ENCODE measurements at places on chromosomes 5 and 9.

DNA sequence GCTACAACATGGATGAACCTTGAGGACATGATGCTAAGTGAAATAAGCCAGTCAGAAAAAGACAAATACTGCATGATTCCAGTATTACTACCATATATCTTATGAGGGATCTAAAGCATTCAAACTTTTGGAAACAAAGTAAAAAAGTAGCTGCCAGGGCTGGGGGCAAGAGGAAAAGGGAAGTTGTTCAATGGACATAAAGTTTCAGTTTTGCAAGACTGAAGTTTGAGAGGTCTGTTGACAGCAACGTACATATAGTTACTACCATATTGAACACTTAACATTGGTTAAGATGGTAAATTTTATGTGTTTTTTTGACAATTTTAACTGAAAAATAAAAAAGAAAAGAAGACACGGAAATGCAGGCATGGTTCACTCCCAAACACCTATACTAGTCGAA is 77.6 kb downstream of the MAPKAP1 start:
- DNase-seq = no peak

- no peak for DNase-seq
Measured at GRCh38 chr5:42387563-42387962, 35.7 kb upstream of the GHR start.

- DNase-seq = no peak
Measured at GRCh38 chr9:87516222-87516925, 18.7 kb downstream of the DAPK1 start.

GRCh38 chr9:134337469-134337868 is 11.2 kb downstream of the RXRA start:
- DNase-seq = no peak

DNA sequence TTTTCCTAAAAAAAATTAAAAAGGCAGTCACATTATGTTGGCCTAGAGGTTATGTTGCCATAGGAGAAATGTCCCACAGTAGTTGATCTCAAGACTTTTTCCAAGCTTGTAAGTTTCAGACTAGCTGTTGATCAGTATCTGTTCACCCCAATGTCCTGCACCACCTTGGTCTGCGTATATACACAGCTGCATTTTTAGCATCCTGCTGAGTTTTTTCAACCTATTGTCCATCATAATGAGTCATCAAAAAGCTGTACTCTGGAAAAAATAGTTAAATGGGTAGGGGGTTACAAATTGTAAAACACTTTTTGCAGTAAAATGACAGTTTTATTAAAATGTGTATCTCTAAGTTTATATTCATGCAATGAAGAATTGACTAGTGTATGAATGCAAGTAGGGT is 53.2 kb upstream of the TMEM171 start:
- no peak for DNase-seq

DNA sequence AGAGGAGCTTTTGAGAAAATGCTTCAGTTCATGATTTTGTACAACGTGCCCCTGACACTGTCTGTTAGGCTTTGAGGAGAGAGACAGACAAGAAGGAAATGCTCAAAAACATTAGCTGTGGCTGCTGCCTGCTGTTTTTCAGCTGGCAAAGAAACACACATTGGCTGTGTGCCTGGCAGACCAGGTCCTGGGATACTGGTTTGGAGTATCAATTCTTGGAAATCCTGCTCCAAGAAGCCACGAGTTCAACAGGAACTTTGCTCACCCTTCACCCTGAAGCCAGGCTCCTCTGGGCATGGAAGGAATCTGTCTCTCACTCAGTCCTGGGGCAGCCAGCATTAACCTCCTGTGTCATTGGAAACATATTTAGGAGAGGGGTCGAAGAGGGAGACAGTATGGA is 245.5 kb downstream of the AUH start:
- DNase-seq = no peak

DNA sequence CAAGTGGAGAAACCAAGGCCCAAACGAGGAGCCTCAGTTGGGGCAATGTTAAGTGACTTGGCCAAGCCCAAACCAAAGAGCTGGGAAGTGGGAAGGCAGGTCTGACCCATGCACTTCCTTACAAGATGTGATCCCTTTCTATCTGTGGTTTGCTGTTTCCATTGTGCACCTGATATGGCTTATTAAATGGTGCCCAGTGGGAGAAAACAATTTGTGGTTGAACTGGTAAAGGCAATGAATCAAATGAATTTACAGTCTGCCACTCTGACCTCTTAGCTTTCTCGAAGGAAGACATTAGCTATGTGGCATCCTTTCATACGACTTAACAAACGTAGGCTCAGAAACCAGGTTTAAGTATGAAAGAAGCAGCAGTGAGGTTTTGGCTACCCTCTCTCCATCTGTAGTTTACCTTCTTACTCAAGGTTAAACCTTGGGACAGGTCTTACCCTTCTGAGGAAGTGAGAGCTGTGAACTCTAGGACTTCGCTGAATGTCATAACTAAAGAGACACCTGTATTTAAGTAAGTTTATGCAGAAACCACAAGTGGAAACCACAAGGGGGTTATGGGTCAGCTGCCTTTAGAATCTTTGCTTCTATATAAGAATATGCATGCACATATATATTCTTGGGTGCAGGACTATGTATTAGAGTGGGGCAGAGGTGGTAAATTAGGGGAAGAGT is 100.5 kb upstream of the SPATA31D4 start:
- no peak for DNase-seq

GRCh38 chr5:170570476-170570875 is 66.7 kb downstream of the KCNIP1 start:
- DNase-seq = no peak

DNA sequence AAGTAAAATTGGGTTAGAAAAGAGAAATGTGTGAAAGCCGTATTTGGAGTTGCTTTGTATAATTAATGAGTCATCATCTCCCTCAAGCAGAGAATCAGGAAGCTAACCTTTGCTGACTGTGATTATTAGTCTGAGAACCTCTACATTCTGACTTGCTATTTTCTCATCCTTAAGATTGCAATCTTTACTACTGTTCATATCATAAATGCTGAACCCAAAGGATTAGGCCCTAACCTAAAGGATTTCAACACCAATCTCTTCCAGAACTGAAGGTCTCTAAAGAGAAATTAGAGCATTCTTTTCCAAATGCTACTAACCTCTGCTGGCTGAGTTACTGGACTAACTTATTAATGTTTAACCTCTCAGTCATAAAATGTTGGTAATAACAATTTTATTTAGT is 538.1 kb upstream of the MEF2C start:
- no peak for DNase-seq

DNA sequence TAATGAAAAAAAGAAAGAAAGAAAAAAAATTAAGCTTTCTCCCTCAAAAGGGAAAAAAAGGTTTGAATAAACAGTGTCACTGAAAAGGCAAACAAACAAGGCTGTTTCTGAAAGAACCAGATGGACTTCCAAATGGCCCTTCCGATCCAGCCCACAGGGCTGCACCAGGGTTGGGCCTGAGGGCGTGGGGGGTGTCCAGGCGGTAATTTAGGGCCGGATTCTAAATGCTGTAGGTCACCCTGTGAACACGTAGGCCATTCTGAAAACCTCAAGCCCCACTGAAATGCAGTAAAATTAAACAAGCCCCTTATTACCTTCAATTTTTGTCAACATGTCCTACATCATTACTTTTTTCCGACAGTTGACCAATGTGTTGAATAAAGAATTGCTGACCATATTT is 132.1 kb downstream of the HSD17B3 start:
- DNase-seq = no peak

- DNase-seq = no peak
Measured at GRCh38 chr9:136690806-136691261, 3.6 kb upstream of the AGPAT2 start.

GRCh38 chr9:98357921-98358535 is 102.6 kb upstream of the TBC1D2 start:
- no peak for DNase-seq

- peak; percentile 34 for DNase-seq
Measured at GRCh38 chr9:121267689-121268597, at the start of gene GSN. Gene GSN, plus strand, starts transcription at chr9:121268162. Its CDS starts 33,810 bp downstream, at chr9:121301972.

GRCh38 chr9:5112646-5113045 is 72.8 kb downstream of the INSL6 start:
- DNase-seq = no peak

DNA sequence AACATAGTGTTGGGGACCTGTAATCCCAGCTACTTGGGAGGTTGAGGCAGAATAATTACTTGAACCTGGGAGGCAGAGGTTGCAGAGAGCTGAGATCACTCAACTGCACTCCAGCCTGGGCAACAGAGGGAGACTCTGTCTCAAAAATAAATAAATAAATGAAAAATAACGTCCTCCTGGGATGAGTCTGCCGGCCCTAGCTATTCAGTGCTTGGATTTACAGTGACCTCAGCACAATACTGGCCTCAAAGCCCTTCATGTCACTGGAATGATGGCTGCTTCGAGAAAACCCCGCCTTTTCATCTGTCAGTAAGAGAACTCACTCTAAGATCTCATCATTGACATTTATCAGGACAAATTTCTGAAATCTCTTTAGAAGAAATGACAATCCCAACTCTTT is 35.5 kb downstream of the SOX30 start:
- no peak for DNase-seq

- no peak for DNase-seq
Measured at GRCh38 chr5:157388111-157388710, 71.8 kb upstream of the NIPAL4 start.

- DNase-seq = no peak
Measured at GRCh38 chr5:154311362-154311761, 120.8 kb downstream of the GALNT10 start.

GRCh38 chr9:110728058-110728457 is 59.5 kb downstream of the MUSK start:
- DNase-seq = no peak

GRCh38 chr9:75148561-75148960 is 60.2 kb downstream of the OSTF1 start:
- DNase-seq = no peak

DNA sequence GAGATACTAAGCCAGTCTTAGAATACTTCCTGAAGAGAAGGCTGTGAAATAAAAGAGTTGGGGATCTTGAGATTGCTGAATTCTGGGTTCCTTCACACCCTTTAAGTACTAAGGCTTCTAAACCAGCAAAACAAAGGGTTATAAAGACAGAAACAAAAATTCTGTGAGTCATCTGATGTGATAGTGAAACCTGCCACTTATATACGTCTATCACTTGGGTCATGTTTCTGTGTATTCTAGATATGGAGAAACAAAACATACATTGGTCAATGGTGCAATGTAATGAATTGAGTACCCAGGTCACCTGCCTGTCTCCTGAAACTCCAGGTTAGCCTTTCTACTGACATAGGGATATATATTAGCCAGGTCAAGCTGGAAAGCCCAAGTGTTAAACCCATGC is 319.3 kb upstream of the GRAMD2B start:
- DNase-seq = no peak

GRCh38 chr9:130110596-130111021 is 56.9 kb downstream of the GPR107 start:
- no peak for DNase-seq

- DNase-seq = no peak
Measured at GRCh38 chr9:35481347-35481975, 8.4 kb upstream of the RUSC2 start.

DNA sequence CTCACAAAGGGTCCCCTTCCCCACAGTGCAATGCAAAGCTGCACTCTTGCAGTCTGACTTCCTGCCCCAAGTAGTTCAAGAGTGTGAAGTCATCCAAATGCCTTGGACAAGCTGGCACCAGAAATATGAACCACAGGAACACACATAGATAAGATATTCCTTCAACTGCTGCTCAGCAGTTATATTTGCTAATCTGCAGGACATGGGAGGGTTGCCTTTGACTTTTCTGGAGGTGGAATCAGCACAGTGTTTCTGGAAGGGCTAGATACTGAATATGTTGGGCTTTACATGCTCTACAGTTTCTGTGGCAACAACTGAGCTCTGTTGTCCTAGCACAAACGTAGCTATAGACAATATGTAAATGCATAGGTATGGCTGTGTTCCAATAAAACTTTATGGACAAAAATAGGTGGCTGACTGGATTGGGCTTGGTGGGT is 96.7 kb upstream of the PCA3 start:
- no peak for DNase-seq

DNA sequence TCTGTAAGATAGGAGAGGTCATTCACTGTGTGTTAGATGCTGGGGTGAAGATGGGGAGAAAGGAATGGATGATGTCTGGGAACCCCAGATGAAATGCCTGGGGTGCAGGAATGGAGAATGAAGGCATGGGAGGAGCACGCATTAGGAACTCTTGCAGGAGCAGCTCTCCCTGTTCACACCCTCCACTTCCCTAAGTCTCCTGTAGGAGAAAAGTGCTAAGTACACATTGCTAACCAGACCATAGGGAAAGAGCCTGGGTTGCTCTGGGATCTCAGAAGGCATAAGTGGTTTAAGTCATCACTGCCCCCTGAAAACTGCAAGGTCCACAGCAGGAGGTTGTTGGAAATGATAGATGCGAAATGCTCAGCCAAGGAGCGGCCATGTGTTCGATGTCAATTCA is 163.1 kb downstream of the SEC61B start:
- no peak for DNase-seq

DNA sequence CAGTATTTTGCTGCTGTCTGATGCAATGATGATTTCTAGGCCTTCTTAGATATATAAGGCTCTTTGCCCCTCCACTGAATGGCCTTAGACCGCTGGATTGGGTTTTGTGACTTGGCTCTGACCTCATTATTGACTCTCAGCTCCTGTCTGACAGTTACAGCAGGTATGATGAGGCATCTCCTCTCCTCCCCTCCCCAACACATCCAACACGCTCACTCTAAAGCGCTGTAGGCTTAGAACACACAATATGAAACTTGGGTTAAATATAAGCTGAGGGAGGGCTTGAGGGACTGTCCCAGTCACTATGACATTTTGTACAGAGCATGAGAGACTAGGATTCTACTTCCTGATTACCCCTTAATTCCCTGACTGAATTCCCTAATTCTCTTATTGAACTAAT is 18.8 kb upstream of the CER1 start:
- no peak for DNase-seq

- DNase-seq = no peak
Measured at GRCh38 chr5:139806726-139807646, 11.4 kb downstream of the PSD2 start.

- DNase-seq = no peak
Measured at GRCh38 chr9:8179381-8180053, 379.9 kb upstream of the DMAC1 start.

DNA sequence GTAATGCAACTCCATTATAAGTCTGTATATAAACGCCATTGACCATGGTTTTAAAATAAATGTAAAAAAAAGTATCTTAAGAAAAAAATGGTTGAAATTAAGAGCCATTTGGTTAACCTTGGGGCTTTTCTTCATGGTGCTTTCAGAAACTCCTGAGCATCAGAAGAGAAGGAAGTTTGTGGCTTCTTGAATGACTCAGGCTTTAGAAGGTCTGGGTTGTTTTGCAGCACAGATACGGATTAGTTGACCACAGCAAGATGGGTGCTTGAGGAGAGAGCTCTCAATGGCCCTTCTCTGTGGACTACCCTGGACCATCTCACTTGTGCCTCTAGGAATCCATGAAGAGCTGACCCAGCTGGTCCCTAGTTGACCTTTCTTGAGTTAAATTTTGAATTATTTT is 189.5 kb downstream of the TMEM38B start:
- DNase-seq = no peak

GRCh38 chr9:91803151-91803940 is 146.7 kb downstream of the ROR2 start:
- DNase-seq = no peak

- no peak for DNase-seq
Measured at GRCh38 chr9:95742821-95743220, 132.7 kb upstream of the ERCC6L2 start.

GRCh38 chr9:71931166-71931565 is 19.7 kb downstream of the C9orf85 start:
- DNase-seq = no peak

- DNase-seq = peak; percentile 37
Measured at GRCh38 chr9:78292716-78293497, 4.0 kb upstream of the PSAT1 start.

GRCh38 chr5:171867786-171868185 is 82.2 kb downstream of the SMIM23 start:
- DNase-seq = no peak
